ENCODE measurements at places on chromosomes 1 and 21. TPM values are rescaled to one million over a fixed set of nuclear protein-coding genes. Genes with fewer than 3 reads are reported as not detected.
A peak's percentile ranks its signal among the peaks of the same experiment; 100 is the strongest.

ATP1A2 gene
- total RNA-seq, result 8.2 TPM

TSPAN2 gene
- 3.5 TPM for total RNA-seq

BATF3 gene
- 0.71 TPM for total RNA-seq

TRIM46 gene
- total RNA-seq, result 6.1 TPM

LCE1F gene
- total RNA-seq, result not detected

OPTC gene
- total RNA-seq, result not detected

SELENBP1 gene
- total RNA-seq, result 8.1 TPM

ADAM30 gene
- not detected for total RNA-seq

FAM76A gene
- 12.7 TPM for total RNA-seq

CLCA4 gene
- total RNA-seq, result not detected

DNA sequence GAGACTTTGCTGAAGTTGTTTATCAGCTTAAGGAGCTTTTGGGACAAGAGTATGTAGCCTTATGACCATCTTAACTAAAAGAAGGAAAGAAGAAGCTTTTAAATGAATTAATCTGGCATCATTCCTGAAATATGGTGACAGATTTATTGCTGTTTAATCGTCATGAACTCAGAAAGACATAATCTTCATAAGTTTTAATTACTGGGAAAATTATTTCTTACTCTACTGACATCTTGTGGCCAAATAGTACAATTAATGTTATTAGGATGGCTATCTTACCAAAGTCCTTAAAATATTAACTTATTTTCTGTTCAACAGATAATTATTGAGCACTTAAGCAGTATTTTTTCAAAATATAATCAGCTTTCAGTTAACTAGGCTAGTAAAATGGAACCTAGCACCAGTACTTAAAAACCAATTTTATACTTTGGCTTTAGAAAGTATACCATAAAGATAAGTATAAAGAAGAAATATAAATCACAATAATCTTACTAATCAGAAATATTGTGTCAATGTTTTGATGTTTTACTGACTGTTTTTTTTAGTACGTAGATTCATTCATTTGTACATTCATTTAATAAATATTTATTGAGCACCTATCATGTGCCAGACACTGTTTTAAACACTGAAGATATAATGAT is 34.7 kb upstream of the GPR25 start:
- no peak overlapping the region for H3K27ac ChIP-seq
- H3K27me3 ChIP-seq, result no peaks in the 10 kb centered on the region
- no peak for DNase-seq
- peaks cover 15% of the 10 kb centered on the region for H3K4me1 ChIP-seq

DNA sequence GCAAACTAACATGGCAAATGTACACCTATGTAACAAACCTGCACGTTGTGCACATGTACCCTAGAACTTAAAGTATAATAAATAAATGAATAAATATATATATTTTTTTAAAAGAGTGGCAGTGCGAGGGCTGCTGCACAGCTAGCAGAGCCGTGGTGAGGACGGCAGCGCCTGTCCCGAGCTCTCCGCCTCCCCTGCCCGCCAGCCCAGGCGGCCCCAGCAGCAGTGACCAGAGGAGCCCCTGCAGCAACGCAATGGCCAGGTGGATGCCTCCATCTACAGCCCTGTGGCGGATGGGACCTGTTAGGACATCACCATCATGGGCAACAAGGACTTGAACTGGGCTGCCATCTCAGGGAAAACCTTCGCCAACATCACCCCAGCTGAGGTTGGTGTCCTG is 351.9 kb downstream of the FAM72C start:
- H3K4me1 ChIP-seq, result no peaks in the 10 kb centered on the region
- no peaks in the 10 kb centered on the region for H3K36me3 ChIP-seq
- DNase-seq, result no peak
- H3K27me3 ChIP-seq, result no peaks in the 10 kb centered on the region

- H3K4me1 ChIP-seq, result no peaks in the 10 kb centered on the region
- no peak overlapping the region for H3K4me3 ChIP-seq
These were observed 61.5 kb upstream of the PTBP2 start for GRCh38 chr1:96660051-96660450.

DNA sequence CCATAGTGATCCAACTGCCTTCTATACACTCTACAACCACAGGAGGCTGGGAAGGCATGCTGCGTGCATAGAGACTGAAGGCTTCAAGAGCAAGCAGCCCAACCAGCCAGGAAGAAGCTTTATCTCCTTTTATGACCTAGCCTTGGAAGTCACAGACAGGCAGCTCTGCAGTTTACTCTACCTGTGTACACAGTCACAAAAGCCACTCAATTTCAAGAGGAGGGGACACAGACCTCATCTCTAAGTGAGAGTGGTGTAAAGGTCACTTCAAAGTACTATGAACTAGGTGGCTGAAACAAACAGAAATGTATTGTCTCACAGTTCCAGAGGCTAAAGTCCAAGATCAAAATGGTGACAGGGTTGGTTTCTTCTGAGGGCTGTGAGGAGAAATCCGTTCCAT is 69.6 kb upstream of the GJB5 start:
- H3K36me3 ChIP-seq, result no peaks in the 10 kb centered on the region
- H3K4me1 ChIP-seq, result no peaks in the 10 kb centered on the region
- H3K27me3 ChIP-seq, result peaks cover 3% of the 10 kb centered on the region
- no peak overlapping the region for H3K4me3 ChIP-seq
- peak; percentile 40 for DNase-seq

DNA sequence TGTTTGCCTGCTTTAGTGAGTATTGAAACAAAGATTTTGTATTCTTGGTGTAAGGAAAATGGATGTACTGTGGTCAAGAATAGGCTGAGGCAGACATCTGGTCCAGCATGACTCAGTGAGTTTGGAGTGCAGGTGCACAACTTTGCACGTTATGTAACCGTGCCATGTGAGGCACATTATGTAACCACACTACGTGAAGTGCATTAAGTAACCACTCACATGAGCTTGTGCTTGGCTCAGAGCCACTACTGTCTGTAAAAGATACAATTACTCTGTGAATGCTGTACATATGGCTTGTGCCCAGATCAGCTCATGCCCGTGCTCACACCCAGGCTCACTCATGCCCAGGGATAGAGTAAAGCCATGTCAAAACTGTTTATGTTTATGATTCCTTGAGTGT is 216.8 kb downstream of the CTH start:
- H3K27me3 ChIP-seq, result peaks cover 2% of the 10 kb centered on the region
- DNase-seq, result no peak
- no peak overlapping the region for H3K4me3 ChIP-seq
- H3K4me1 ChIP-seq, result no peaks in the 10 kb centered on the region
- no peaks in the 10 kb centered on the region for H3K36me3 ChIP-seq

- no peaks in the 10 kb centered on the region for H3K36me3 ChIP-seq
- no peak overlapping the region for H3K27ac ChIP-seq
- H3K4me1 ChIP-seq, result no peaks in the 10 kb centered on the region
- H3K4me3 ChIP-seq, result no peak overlapping the region
- no peak for DNase-seq
These were observed 8.0 kb upstream of the TMEM52 start for GRCh38 chr1:1926886-1927660.

- DNase-seq, result no peak
- H3K27ac ChIP-seq, result no peak overlapping the region
- H3K4me3 ChIP-seq, result no peak overlapping the region
These were observed 54.3 kb downstream of the KCNK1 start for GRCh38 chr1:233668146-233668724.

DNA sequence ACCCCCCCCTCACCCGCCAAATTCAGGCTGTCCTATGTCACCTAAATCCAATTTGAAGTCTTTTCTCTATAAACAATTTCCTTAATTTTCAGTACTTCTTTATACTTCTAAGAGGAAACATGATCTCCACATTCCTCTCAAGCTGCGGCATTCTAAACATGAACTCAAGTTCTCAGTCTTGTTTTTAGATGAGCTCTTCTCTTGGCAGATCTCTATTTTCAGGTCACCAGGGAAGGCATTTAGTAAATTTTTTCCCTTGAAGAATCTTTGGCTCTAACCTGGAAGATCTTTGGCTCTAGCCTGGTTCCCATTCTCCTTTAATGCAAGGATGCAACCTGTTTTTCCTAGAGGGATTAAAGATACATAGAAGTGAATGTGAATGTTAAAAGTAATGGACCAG is 193.4 kb downstream of the ATG4C start:
- no peak overlapping the region for H3K4me3 ChIP-seq
- H3K4me1 ChIP-seq, result peaks cover 3% of the 10 kb centered on the region
- DNase-seq, result no peak
- no peaks in the 10 kb centered on the region for H3K36me3 ChIP-seq
- no peak overlapping the region for H3K27ac ChIP-seq
- peaks cover 32% of the 10 kb centered on the region for H3K27me3 ChIP-seq

GRCh38 chr1:201265756-201266155 is 17.6 kb upstream of the PKP1 start:
- H3K4me1 ChIP-seq, result peaks cover 44% of the 10 kb centered on the region
- H3K27me3 ChIP-seq, result no peaks in the 10 kb centered on the region
- H3K36me3 ChIP-seq, result no peaks in the 10 kb centered on the region

DNA sequence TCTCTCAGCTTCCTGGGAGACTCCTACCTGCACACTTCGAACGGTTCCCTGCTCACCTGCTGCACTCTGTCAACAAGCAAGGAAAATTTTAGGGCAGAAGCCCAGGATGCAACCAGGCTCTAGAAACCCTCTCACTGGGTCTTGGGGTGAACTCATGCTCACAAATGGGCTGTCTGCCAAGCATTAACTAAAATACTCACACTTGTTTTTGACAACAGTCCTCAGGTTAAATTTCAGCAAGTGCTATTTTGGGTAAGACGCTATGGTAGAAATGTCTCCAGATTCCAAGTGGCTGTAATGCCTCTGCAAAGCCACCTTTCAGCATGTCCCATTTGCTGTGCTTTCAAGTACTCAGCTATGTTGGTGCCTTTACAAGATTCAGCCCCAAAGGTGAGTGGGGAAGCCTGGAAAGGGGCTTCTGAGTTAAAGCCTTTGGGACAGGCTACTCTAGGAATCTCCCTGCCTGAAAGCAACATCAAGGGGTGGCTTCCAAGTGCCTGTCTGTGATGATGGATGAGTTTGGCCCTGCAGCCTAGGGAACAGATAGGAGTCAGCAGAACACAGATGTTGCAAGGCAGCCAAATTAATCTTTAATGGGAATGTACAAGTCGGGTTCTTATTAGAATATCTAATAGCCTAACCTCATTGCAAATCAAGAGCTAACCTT is 211.9 kb upstream of the SPAG17 start:
- peaks cover 2% of the 10 kb centered on the region for H3K27me3 ChIP-seq
- H3K4me1 ChIP-seq, result no peaks in the 10 kb centered on the region
- no peak overlapping the region for H3K27ac ChIP-seq
- no peak overlapping the region for H3K4me3 ChIP-seq
- no peaks in the 10 kb centered on the region for H3K36me3 ChIP-seq

DNA sequence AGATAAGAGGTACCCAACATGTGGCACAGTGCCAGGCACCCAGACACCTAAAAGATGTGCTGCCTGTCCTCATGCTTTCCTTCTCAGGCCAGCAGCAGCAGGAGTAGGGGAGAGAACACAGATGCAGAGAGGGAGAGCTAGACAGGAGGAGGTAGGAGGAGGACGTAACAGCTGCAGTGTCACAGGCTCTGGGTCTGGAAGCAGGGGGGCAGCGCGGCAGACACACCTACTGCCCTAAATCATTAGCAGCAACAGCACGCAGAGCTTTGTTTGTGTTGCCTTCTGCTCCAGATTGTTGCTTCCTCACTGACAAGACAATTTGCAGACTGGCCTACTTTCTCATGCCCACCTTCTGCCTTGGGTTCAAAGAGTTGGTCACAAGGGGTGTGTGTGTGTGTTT is 196.7 kb upstream of the DAB1 start:
- no peak overlapping the region for H3K27ac ChIP-seq
- H3K4me1 ChIP-seq, result peaks cover 10% of the 10 kb centered on the region
- H3K4me3 ChIP-seq, result no peak overlapping the region
- no peak for DNase-seq

- DNase-seq, result no peak
- no peaks in the 10 kb centered on the region for H3K4me1 ChIP-seq
- no peak overlapping the region for H3K4me3 ChIP-seq
- H3K27ac ChIP-seq, result no peak overlapping the region
These were observed 30.2 kb upstream of the DUSP10 start for GRCh38 chr1:221772117-221772516.

- no peaks in the 10 kb centered on the region for H3K27me3 ChIP-seq
- H3K4me3 ChIP-seq, result no peak overlapping the region
- DNase-seq, result no peak
- H3K4me1 ChIP-seq, result peaks cover 7% of the 10 kb centered on the region
- H3K27ac ChIP-seq, result no peak overlapping the region
These were observed 5.5 kb downstream of the THBS3 start for GRCh38 chr1:155202198-155202597.

DNA sequence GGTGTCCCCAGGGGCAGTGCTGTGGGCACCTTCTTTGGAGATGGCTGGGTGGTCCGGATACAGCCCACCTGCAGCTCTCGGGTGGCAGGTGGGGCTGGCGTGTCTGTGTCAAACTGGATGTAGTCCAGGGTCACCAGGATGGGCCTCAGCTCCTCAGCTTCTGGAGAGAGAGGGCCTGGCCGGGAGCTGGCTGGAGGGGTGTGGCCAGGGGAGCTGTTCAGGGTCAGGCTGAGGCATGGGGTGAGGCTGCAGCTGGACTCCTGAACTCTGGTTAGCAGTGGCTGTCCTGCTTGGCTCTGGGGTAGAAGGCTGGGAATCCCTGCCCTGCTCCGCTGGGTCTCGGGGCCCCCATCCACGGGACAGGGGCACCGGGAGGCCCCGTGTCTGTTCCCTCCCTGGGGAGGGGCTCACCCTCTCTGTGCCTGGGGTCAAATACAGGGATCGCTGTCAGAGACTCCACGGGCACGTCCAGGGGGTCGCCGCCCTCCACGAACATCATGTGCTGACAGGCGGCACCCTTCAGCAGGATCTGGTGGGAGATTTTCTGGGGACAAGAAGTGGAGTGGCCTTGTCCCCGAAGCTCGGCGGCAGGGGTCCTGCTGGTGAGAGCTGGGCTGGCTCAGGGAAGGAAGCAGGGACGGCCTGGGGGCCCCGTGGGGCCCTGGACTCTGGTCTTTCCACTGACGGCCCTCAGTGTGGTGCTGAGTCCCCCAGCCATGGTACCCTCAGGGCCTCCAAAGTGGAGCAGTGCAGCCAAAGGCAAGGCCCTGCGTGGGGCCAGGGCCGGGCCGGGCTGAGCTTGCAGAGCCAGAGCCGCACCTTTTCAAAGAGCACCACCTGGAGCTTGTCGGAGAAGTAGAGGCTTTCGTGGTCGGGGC is 4.1 kb upstream of the TMEM52 start:
- DNase-seq, result no peak
- H3K4me1 ChIP-seq, result no peaks in the 10 kb centered on the region
- no peak overlapping the region for H3K4me3 ChIP-seq
- H3K27ac ChIP-seq, result no peak overlapping the region

DNA sequence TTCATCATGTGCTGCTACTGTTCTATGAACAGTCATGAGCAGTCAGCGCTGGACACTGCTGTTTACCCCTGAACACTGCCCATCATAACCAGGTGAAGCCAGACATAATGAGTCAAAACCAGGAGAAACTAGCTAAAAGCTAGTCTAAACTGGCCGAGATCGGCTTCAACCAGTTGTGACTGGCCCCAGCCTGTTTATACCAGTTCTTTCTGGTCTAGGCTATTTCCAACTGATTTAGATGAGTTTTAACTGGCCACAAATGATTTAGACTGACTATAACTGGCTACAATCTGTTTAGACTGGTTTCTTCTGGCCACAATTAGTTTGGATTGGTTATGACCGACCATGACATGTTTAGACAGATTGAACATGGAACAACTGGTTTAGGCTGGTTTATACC is 348.3 kb upstream of the CAMK1G start:
- DNase-seq, result no peak
- H3K4me3 ChIP-seq, result no peak overlapping the region
- no peaks in the 10 kb centered on the region for H3K36me3 ChIP-seq
- no peaks in the 10 kb centered on the region for H3K4me1 ChIP-seq
- H3K27me3 ChIP-seq, result peaks cover 2% of the 10 kb centered on the region

GRCh38 chr1:164363980-164364379 is 195.0 kb upstream of the PBX1 start:
- no peaks in the 10 kb centered on the region for H3K27me3 ChIP-seq
- no peaks in the 10 kb centered on the region for H3K36me3 ChIP-seq
- DNase-seq, result no peak
- H3K4me3 ChIP-seq, result no peak overlapping the region
- H3K27ac ChIP-seq, result no peak overlapping the region
- no peaks in the 10 kb centered on the region for H3K4me1 ChIP-seq
